ENCODE measurements at places on chromosomes 2 and 18. TPM values are rescaled to one million over a fixed set of nuclear protein-coding genes. Genes with fewer than 3 reads are reported as not detected.

Gene TP53I3
- 51.3 TPM for total RNA-seq

Gene GALNT13
- 4.2 TPM for total RNA-seq

Gene GAL3ST2
- total RNA-seq = not detected

Gene GBX2
- total RNA-seq = 11.6 TPM

Gene PNO1
- total RNA-seq = 24.6 TPM

Gene MYCN
- total RNA-seq = 3.2 TPM

Gene PMAIP1
- 15.7 TPM for total RNA-seq

Gene POTEI
- 0.66 TPM for total RNA-seq

Gene OR6B2
- total RNA-seq = not detected

Gene SCN3A
- not detected for total RNA-seq

Gene CCDC102B
- 0.93 TPM for total RNA-seq

Gene CCNYL1
- total RNA-seq = 67.2 TPM

Gene FRZB
- not detected for total RNA-seq

Gene GNLY
- total RNA-seq = not detected

Gene ATOH8
- total RNA-seq = 5.4 TPM

Gene STPG4
- total RNA-seq = 0.13 TPM

Gene CPLX4
- not detected for total RNA-seq

Gene UGT1A10
- total RNA-seq = not detected

Gene STRN
- 46.8 TPM for total RNA-seq

Gene MATN3
- 3.5 TPM for total RNA-seq

Gene CMPK2
- total RNA-seq = 1.1 TPM

Gene RNF152
- total RNA-seq = 35.0 TPM

Gene ACVR1C
- total RNA-seq = under 0.01 TPM

Gene SCG2
- not detected for total RNA-seq

Gene CLASP1
- 87.6 TPM for total RNA-seq

Gene PLCL1
- 9.7 TPM for total RNA-seq

Gene CEBPZ
- 67.4 TPM for total RNA-seq

Gene EFR3B
- 0.22 TPM for total RNA-seq

Gene ACMSD
- not detected for total RNA-seq

Gene SLC4A3
- 0.13 TPM for total RNA-seq

Gene CFAP53
- total RNA-seq = 0.07 TPM

Gene CD8B
- total RNA-seq = not detected

All from thoracic aorta endothelial cell (primary cell).